ENCODE measurements at places on chromosomes 2 and 18.

DNA sequence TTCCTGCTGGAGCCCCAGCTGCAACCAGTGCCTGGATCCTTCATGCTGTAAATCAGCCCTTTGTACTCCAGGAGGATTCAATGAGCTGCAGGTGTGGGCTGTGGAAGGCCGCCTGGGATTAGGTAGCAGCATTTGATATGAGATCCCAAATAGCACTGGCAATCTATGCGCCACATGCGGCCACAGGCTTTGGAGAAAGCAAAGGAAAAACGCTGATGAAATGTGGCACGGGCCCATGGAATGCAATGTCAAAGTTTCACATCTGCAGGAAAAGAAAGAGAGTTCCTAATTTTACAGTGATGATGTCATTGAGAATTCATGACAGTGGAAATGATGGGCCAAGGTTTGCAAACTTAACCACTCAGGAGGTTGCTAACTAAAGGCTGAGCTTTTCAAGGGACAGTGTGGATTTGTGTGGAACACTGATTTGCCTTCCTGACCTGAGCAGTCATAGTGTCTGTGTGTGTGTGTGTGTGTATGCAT is 216.4 kb upstream of the OSR1 start:
- no peak for DNase-seq

DNA sequence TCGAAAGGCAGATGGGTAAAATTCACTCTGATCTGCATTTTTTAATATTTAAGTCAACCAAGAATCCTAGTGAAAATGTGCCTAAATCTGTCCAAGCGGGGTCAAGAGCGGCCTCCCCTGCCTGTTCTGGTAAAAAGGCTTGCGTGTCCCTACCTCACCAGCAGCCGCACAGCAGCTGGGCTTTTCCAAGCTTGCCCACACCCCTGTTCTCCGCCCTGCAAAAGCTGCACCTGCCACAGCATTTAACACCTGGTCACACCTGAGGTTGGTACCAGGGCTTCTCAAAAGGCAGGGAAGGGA is 25.8 kb upstream of the TMEM182 start:
- DNase-seq, result no peak

GRCh38 chr2:59174536-59175243 is 933.6 kb upstream of the FANCL start:
- no peak for DNase-seq

DNA sequence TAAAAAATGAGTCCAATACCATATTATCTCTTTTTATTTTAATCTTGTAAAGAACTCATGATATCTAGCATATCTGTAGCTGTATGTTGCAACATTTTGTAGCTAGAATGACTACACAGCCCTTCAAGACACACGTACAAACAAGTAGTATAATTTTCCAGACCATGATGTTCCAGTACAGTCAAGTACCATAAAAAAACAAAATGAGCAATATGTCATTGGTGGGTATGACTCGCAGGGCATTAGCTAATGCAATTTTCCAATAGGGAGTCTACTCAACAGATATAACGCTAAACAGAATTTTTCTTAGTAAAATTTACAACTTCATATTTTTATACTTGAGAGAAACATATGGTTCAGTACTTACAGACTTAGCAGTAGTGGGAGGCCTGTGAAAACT is 53.6 kb upstream of the UGP2 start:
- DNase-seq, result no peak

- DNase-seq, result no peak
Measured at GRCh38 chr2:160293391-160294091, 93.5 kb upstream of the ITGB6 start.

GRCh38 chr2:40315683-40316082 is 136.2 kb downstream of the SLC8A1 start:
- no peak for DNase-seq

DNA sequence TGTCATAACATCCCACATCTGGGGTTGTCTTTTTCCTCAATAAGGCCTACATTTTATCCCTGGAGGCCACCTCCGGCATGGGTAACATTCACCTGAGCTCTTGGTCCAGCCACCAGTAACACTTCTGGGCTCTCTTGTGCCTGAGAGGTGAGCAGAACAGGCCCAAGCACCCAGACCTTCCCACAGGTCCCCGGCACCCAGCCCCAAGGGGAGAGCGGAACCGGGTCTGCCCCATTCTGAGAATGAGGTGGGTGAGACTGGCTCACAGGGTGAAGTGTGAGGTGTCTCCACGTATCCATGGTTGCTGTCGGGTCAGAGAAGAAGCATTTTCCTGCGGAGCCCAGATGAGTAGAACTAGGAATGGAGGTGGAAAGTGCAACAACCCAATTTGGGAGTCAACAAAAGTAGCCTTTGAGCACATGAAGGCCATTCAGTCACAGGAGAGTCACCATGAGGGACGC is 496.7 kb upstream of the MYT1L start:
- peak; percentile 21 for DNase-seq

GRCh38 chr2:58734365-58734764 is 493.2 kb upstream of the FANCL start:
- no peak for DNase-seq

- DNase-seq, result no peak
Measured at GRCh38 chr2:205463466-205464025, 218.8 kb upstream of the NRP2 start.

DNA sequence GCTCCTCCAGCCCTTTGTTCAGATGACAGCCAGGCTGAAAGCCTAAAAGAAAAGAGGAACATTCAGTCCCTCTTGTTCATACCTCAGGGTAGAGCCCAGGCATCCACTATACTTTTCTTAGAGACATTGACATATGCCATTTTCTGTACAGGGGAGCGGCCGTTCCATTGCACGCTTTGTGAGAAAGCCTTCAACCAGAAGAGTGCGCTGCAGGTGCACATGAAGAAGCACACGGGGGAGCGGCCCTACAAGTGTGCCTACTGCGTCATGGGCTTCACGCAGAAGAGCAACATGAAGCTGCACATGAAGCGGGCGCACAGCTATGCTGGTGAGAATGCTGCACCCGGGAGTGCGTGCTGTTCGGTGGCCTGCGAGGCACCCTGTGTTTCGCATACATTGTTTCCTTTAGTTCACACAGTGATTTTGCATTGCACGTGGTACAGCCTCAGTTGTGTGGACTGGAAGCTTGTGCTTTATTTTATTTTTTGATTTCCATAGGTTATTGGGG is 138.2 kb downstream of the ZNF236 start:
- DNase-seq, result peak; percentile 30

- DNase-seq, result no peak
Measured at GRCh38 chr18:27223526-27224291, 38.6 kb upstream of the CHST9 start.

DNA sequence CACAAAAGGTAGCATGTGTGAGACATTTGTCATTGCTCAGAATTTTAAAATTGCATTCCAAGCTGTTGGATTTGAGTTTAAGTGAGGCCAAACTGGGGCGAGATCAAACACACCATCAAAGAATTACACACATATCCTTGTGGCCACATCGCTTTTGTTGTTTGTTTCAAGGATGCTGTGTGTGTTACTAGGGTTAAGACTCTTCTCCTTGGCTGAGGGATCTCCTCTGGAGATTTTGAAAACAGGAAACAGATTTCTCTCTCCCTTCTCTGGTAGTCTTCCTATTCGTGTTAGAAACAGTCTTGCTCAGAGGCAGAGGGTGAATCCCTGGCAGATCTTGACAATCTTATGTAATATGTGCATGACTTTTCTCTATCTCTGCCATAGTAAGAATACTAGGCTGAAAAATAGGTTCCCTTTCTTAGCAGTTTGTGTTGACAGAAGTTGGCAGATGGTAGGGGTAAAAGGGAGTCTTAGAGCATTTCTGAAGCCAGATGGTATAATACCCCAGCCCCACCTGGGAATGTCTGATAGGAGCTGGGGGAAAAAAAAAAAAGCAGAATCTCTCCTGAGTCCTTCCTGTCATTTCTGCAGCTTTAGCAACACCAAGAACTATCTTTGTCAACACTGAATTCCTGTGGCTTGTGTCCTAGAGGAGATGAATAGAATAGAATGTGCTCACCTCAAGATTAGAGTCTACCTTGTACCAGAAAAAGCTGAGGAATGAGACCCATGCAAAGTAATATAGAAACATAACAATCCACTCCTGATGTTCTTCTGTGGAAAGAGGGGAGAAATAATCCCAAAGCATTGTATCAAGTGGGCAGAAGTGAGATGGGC is 101.8 kb downstream of the XRCC5 start:
- no peak for DNase-seq

- DNase-seq, result no peak
Measured at GRCh38 chr2:236239276-236240065, 24.7 kb downstream of the ASB18 start.

GRCh38 chr2:82339805-82340204 is 2035.3 kb upstream of the LRRTM1 start:
- DNase-seq, result no peak

DNA sequence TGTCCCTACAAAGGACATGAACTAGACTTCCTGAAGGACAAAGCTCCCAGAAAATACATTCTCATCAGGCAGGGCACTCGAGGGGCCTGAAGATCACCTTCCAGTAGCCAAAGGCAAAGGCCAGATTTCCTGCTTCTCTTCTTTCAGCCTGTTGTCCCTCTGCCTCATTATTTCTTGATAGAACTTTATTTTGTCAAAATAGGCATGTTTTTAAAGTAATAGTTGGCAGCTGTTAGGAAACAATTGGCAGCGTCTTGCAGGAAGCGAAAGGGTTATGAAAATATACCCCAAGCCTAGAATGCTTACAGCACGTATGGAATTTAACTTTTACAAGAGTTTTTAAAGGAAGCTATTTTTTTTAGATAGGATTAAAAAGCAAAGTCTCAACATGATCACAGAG is 74.9 kb downstream of the LINC00305 start:
- no peak for DNase-seq

GRCh38 chr2:20422402-20423271 is 24.2 kb upstream of the RHOB start:
- peak; percentile 55 for DNase-seq

- no peak for DNase-seq
Measured at GRCh38 chr2:70531419-70532086, 22.1 kb downstream of the TGFA start.

GRCh38 chr2:120253021-120253882 is 600 bp downstream of the RALB start:
- peak; percentile 76 for DNase-seq

- no peak for DNase-seq
Measured at GRCh38 chr18:22745966-22746365, 187.2 kb upstream of the RBBP8 start.

- no peak for DNase-seq
Measured at GRCh38 chr2:183998041-183998796, 600.1 kb upstream of the ZNF804A start.

- DNase-seq, result no peak
Measured at GRCh38 chr2:128012698-128013097, 15.2 kb downstream of the SAP130 start.

DNA sequence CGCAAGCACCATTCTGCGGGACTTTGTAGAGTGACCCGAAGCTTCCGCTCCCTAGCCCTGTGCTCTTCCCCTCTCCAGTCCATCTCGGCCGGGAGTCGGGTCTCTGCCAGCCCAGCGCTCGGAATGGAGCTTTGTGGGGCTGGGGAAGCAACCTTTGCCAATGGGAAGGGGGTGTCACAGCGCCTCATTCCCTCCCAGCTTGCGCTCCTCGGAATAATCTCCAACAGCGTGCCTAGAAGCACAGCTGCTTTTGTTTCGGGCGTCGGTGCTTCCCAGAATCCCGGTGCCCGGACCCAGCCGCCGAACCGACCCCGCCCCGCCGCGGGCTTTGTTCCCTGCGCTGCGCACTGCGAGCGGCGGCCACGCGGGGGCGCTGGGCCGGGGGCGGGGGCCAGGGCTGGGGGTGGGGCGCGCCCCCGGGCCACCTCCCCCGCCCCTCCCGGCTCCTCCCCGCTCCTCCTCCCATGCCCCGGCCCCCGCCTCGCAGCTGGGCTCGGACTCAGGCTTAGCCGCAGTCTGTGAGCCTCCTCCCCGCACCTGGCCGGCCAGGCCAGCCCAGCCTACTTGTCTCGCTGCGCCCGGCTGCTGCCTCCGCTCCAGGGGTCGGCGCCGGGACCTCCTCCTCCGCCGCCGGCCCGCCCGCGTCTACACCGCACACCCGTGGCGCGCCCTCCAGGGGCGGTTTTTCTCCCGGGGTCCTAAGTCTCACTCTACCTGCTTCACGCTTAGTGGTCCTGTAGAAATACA is 77.7 kb upstream of the SMAD2 start:
- DNase-seq, result peak; percentile 74

DNA sequence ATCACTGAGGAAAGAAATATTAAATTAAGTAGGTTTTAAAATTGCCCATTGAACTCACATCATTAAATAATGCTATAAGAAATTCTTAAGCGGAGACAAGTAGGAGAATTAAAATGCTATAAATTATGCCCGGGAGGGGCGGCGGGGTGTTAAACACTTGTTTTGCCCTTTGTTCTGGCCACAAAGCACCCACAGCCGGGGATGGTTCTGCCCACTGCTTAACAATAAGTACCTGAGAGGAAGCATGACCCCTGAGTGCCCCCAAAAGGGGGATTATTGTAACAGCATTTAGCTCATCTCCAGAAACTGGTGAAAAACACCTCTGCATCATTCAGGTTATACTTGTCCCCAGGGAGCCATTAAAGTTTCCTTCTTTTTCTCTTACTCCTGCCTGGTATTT is 332.7 kb upstream of the POU3F3 start:
- no peak for DNase-seq

GRCh38 chr2:20205915-20206524 is 18.9 kb downstream of the SDC1 start:
- DNase-seq, result no peak

GRCh38 chr2:103887625-103888024 is 966.3 kb upstream of the POU3F3 start:
- no peak for DNase-seq

DNA sequence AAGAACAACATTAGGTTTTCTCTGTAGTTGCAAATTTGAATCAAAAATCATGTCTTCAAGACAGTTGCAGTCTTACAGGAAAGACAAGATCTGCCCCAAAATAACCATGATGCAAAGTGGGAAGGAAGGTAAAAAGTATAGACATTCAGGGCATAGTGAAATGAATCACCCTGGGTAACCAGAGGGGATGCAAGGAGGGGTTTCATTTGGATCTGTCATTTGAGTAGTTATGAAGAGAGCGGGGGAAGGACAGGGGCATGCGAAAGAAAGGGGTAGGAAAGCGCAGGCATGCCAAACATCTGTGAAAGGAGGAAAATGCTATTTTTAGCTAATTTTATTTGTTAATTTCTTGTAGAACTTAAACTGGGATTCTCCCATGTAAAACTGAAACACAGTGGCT is 219.1 kb upstream of the BOD1L2 start:
- no peak for DNase-seq

DNA sequence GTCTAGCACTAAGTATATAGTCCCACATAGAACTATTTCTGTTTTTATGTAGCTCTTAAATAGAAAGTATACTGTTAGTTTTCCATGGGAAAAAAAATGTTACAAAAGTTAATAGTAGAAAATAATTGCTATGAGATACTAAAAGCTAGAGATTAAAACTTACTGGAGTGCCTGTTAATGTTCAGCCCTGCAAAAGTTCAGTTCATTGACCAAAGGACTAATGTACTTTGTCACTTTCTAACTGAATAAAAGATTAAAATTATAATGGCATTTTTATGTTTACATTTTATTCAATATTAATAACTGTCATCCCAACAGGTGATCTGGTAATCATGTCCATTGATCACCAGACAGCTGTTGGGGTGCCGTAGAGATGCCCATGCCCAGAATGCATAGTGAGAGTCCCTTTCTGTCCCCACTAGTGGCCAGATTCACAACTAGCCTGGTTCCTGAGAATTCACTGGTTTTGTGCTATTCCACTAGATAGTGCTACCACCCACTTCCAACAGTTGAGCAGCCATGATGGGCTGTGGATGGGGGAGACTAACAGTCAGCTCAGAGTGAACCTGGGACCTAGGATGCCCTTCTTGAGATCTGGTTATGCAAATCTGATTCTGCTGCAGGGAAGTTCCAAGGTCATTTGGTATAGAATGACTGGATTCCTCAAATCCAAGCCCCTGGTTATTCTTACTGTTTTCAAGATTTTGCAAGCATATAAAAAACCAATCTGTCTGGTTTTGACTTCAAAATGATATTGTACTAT is 57.8 kb downstream of the AFTPH start:
- no peak for DNase-seq

Measured in activated CD8-positive, alpha-beta memory T cell treated with anti-CD3 and anti-CD28 coated beads for 24 hours (primary cell).